ENCODE measurements at places on chromosomes 5 and 9.

DNA sequence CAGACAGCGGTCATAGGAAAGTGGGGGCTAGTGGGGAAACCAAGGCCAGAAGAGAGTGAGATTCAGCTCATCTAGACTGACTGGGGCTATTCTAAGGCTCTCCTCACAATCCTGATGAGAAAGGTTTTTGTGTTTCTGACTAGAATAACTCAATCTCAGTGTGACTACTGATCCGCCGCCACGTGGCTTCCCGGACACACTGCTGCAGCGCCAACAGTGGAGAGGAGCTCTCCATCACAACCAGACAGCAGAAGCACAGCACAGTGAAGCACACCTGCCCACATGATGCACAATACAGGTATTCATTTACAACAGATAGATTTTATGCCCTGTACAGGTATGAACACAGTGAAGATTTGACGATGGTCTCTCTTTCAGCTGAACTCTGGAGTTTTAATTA is 25.4 kb downstream of the NREP start:
- DNase-seq = no peak

DNA sequence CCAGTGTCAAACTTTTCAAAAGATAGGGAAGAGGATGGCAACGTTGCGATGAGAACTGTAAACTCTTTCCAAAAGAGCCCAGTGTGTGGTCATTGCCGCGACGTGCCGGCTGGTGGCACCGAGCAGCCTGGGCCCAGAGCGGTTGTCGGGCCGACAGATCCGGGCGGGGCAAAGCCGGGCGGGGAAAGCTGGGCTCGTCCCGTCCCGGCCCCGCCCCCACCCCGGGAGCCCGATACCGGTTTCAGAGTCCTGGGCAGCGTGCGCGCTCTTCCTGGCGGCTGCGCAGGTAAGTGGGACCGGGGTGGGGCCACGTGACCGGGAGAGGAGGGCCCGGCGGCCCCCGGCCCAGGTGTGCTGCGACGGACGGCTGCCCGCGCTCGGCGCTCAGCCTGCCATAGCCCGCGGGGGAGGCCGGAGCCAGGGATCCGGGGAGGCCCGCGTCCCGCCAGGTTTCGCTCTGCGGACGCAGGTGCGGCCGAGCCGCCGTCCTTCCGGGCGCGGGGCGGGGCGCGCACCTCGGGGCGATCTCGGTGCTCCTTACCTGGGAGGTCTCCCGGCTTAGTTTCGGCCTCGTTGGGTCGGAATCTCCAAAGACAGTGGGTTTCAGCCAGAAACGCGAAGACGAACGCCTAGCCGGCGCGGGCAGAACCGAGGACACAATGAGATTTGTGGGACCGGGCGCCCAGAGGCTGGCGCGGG is at the start of gene MARVELD2:
Gene MARVELD2 (plus strand): TSS at position 232 of the 699 bp plus-strand sequence. CDS start 4,270 bp downstream, outside the sequence.
- DNase-seq = peak; percentile 10

GRCh38 chr9:33840381-33840780 is 23.4 kb downstream of the UBE2R2 start:
- DNase-seq = peak; percentile 33

DNA sequence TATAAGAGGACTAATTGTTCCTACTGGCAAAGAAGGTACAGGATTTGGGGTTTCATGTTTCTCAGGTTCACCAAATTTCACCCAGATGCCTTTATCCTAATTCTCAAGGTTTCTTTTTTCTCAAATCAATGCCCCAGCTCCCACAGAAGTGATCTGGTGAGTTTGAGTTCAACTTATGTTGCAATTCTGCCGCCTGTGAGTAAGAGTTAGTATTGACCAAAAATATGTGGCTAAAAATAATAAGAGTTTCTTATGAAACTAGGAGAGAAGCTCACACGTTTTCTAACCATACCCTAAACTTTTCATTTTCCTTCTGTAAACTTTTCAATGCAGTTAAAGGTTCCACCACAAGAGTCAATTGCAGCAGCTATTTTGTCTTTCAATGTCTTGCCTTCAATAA is 15.1 kb downstream of the SLCO6A1 start:
- no peak for DNase-seq

GRCh38 chr9:92312887-92313623 is 12.1 kb downstream of the NOL8 start:
- DNase-seq = peak; percentile 11

GRCh38 chr5:151258816-151259215 is 5.8 kb downstream of the GM2A start:
- DNase-seq = no peak

DNA sequence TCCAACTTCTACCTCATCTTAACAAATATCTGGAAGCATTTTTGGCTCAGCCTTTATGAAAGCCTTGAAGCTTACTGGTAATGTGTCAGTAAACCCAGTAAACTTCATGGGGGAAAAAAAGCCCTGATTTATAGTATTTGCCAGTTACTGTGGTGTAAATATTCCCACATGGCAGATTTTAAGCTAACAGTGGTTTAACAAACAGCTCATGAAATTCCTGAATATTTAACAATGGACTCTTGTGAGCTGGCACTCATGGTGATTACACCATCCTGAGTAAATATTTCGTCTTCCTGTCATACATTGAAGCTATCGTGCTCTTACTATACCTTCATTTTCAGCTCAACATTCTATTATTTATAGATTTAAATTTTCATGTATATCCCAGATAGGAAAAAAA is 57.0 kb upstream of the ACOT12 start:
- peak; percentile 14 for DNase-seq

GRCh38 chr9:124559871-124560270 is 52.7 kb upstream of the NR5A1 start:
- peak; percentile 53 for DNase-seq

DNA sequence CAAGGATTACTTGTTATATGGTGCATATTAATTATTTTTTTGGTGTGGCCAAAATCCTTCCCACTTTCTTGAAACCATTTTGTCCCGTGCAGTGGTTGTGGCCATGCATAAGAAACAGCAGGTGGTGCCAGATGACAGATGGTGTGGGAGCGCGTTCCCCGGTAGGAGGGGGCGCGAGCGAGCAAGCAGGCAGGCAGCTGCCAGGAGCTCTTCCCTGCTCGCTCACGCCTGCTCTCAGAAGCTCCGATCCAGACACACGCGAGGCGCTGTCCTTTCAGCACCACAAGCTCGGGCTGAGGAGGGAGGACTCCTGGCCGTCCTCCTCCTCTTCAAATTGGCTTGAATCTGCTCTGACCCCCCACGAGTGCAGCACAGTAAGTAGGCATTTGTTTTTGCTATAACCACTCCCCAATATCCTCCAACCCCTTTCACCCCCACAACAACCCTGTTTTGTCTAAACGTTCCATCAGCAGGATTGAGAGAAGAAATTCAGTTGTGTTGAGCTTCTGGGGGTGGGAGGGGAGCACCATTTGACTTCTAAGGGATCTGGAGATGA is at the start of gene NSG2:
Gene NSG2 (plus strand): TSS at position 237 of the 556 bp plus-strand sequence. CDS start 1,050 bp downstream, outside the sequence.
- DNase-seq = peak; percentile 56

Measured in foreskin fibroblast (primary cell).